ENCODE measurements at places on chromosomes 4 and X. TPM values are rescaled to one million over a fixed set of nuclear protein-coding genes. Genes with fewer than 3 reads are reported as not detected.

GRCh38 chr4:7420661-7421040 lies 14.1 kb downstream of the PSAPL1 start:
- peak; percentile 28 for DNase-seq

- DNase-seq = no peak
Observed at GRCh38 chr4:150805183-150806025, 209.7 kb downstream of the LRBA start.

ZCCHC18 gene
- total RNA-seq = 6.0 TPM

GRCh38 chr4:15479089-15479912 lies 9.6 kb downstream of the CC2D2A start:
- peak; percentile 56 for DNase-seq

MYOZ2 gene
- total RNA-seq = not detected

- DNase-seq = peak; percentile 13
Observed at GRCh38 chrX:103554687-103555424, 30.5 kb upstream of the TCEAL4 start.

- peak; percentile 74 for DNase-seq
Observed at GRCh38 chrX:48927736-48928382, 9.0 kb upstream of the PIM2 start.

DNA sequence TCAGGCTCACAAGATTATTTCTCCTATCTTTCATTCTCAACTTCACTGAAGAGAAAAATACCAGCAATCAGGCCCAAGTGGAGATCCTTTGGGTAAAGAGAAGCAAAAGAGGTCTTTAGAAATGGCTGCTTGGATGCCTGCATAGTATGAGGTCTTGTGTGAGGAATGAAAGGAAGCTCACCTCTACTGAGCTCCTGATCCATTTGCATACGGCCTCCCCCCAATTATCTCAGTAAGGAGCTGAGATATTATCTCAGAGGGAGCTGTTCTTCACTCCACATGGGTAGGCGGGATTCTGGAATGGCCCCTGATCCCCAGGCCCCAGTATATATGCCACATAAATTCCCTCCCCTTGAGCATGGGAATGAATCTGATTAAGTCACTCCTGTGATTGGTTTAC lies 75.8 kb downstream of the EVC2 start:
- DNase-seq = peak; percentile 50

GRCh38 chr4:158912806-158913205 lies 144.0 kb downstream of the FNIP2 start:
- DNase-seq = no peak

TSC22D3 gene
- total RNA-seq = 46.2 TPM

KCND1 gene
- total RNA-seq = 1.00 TPM

- DNase-seq = no peak
Observed at GRCh38 chr4:149702414-149703293, 113.0 kb downstream of the IQCM start.

DNA sequence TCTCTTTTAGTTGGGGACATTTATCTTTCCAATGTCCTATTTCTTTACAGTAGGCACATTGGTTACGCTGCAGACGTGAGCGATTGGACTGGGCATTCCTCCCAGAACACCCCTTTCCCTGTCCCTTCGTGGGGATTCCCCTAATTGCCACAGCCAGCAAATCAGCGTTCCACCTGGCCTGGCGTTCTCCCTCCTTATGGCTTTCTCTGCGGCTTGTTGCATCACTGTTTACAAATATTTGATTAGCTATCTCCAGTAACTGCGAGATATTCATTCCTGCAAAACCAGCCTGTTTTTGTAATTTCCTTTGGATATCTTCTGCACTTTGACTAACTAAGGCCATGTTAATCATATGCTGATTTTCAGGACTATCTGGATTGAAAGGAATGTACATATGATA lies 202.5 kb upstream of the KLF8 start:
- no peak for DNase-seq

- peak; percentile 76 for DNase-seq
Observed at GRCh38 chrX:13761606-13762414, 27.3 kb downstream of the OFD1 start.

- DNase-seq = peak; percentile 21
Observed at GRCh38 chr4:2946812-2947600, 16.2 kb downstream of the NOP14 start.

GRCh38 chr4:163269869-163270268 lies 62.5 kb downstream of the NPY1R start:
- peak; percentile 22 for DNase-seq

DNA sequence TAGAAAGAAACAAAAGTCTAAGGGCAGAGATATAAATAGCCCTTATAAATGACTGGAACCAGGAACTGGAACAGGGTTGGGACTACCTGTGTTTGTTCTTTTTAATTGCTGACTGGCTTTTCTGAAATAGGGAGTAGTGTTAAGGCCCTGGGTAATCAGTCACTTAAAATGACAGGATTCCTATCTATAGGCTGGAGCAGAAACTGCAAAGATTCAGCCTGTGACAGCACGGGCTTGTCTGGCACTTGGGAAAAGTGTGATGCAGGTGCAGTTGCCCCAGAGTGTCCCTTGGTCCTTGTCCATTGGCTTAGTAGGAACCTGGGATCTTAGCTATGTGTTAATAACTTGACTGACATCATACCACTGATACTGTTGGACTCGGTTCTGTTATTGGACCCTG lies 14.7 kb upstream of the PLAC8 start:
- DNase-seq = no peak

PTPN13 gene
- 33.0 TPM for total RNA-seq

- DNase-seq = no peak
Observed at GRCh38 chr4:123699880-123700771, 303.5 kb downstream of the SPRY1 start.

All from H7 (cell line).